ENCODE measurements at places on chromosomes 11 and 22.
A peak's percentile ranks its signal among the peaks of the same experiment; 100 is the strongest.

DNA sequence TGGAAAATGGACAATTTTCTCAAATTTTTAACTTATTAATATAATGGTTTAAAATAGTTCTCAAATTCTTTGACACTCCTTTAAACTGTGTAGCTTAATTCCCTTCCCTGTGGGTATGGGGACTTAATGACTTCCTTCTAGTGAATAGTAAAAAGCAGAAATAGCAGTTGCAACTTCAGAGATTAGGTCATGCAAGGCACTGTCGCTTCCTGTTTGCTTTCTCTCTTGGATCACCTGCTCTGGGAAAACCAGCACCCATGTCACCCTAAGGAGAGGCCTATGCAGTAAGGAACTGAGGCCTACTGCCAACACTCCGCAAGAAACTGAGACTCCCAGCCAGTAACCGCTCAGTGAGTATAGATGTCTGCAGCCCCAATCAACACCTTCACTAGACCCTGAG, 5.5 kb upstream of the PANX3 start:
- no peak for DNase-seq

DNA sequence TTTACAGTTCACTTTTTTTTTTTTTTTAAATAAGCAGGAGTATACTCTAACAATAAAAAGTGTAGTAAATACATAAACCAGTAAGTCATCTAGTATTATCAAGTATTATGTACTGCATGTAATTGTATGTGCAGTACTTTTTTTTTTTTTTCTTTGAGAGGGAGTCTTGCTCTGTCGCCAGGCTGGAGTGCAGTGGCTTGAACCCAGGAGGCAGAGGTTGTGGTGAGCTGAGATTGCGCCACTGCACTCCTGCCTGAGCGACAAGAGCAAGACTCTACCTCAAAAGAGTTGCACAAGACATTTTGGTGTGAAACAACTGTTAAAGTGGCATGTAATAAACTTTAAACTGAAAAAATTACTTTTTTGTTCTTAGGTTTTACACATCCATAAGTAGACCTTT, 16.7 kb downstream of the BCL2L13 start:
- no peak for DNase-seq

DNA sequence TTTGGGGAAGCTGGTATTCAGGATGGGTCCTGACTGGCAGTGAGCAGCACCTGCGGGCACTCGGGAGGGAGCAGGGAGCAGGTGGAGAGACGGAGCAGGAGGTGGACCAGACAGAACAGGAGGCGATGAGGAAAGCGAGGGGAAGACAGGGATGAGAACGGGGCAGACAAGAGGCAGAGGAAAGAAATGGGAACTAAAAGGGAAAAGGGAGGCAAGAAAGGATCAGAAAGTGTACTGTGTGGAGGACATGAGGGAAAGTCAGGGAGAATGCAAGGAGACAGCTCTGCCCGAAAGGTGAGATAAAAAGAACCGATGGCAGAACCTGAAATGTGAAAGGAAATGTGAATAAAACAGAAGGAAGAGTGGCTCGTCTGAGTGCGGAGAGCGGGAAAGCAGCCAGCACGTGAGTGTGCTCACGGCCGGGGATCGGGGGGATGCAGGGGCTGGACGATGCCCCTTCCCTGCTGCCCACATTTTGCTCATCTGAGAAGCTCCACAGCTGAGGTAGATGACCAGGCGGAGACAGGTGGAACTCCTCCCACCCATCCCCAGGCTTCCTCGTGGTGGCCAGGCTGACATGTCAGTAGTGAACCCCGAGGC, 494.4 kb upstream of the B3GAT1 start:
- no peak for DNase-seq

DNA sequence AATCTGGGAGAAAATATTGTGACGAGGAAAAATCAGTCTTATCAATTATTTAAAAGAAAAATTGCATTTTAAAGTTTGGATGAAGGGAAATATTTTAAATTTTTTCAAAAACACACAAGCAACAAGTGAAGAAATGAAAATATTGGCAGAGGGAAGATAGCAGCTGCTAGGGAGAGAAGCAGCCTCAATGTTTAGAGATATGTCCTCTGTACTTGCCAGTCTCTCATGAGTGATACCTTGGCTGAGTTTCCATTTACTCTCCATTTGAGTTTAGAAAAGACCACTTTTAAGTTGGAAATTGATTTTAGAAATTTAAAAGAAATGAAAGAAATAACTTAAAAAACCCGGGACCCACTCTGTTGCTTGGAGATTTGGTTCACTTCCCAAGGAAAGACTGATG, 88.6 kb upstream of the DBX1 start:
- DNase-seq, result no peak

GRCh38 chr11:112289588-112290492, 29.2 kb upstream of the PLET1 start:
- peak; percentile 72 for DNase-seq

GRCh38 chr11:20353829-20354434, 9.6 kb upstream of the HTATIP2 start:
- peak; percentile 52 for DNase-seq

GRCh38 chr11:74701351-74701750, 29.9 kb downstream of the CHRDL2 start:
- DNase-seq, result peak; percentile 52

- DNase-seq, result no peak
These were observed 16.5 kb downstream of the C22orf42 start for GRCh38 chr22:32142600-32142999.

DNA sequence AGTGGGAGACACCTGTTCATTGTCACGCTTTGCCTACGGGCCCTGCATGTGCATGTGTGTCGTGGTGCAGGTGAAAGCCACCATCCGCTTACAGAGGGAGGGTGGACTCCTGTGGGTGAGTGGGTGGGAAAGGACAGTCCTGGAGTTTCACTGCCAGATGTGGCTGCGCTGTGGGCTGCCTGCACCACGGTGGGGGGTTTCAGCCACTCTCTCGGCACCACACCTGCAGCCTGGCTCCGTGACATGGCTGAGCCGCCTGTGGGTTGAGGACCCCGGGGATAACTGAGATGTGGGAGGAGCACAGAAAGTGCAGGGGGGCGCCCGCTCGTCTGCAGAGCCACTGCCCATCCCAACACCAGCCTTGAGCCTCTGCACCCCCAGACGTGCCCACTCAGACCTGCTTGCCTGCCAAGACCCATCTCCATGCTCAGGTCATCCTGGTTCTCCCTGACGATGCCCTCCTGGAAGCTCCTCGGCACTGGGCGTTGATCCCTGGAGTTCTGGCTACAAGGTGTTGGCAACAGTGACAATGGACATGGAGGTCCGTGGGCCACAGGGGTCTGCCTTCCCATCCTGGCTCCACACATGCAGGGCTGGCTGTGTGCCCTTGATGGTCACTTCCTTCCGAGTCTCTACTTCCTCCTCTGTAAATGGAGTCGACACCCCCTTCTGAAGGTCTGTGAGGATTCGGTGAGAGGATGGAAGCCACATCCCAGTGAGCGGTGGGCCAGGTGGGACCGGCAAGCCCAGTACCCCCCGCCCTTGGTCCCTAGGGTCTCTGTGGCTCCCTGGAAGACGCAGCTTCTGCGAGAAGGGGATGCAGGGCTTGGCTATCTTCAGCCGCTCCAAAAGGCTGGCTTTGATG, 1007.0 kb downstream of the BRD1 start:
- no peak for DNase-seq

DNA sequence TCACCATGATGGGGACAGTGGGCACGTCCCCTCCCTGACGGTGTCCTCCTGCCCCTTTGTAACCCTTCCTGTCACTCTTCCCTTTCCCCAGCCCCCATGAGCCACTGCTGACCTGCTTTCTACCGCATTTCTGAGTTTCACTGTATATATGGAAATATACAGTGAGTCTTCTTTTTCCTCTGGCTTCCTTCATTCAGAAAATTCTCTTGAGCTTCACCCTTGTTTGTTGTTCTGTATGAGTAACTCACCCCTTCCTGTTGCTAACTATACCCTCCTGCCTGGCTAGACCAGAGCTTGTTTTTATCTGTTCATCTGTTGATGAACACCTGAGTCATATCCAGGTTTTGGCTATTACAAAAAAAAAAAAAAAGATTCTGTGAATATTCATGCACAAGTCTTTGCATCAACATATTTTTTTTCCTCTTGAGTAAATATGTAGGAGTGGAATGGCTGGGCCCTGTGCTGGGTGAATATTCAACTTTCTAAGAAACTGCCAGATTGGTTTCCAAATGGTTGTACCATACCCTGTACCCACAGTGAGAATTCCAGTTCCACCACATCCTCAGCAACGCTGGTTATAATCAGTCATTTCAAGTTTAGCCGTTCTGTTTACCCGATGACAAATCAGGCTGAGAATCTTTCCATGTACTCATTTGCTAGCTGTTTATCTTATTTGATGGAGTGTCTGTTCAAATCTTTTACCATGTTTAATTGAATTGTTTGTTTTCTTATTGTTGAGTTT, 62.0 kb downstream of the IGF2 start:
- no peak for DNase-seq

DNA sequence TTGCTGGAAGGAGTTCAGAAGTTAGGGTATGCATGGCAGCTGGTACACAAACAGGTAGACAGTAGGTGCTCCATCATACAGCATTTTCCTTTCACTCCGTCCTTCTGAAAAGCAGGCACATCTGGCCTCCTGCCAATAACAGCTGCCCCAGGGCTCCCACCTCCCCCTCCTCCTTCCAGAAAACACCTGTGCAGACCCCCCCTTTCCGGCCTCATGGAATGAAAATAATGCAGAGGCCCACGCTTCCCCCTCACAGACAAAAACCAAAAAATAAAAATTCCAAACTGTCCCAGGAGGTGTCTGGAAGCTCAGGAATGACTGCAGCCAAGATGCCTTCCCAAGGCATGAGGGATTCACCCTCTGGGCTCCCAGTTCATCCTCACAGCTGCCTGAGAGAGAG, 185.5 kb downstream of the MN1 start:
- no peak for DNase-seq

GRCh38 chr11:110130642-110131238, 37.5 kb downstream of the ZC3H12C start:
- DNase-seq, result no peak

DNA sequence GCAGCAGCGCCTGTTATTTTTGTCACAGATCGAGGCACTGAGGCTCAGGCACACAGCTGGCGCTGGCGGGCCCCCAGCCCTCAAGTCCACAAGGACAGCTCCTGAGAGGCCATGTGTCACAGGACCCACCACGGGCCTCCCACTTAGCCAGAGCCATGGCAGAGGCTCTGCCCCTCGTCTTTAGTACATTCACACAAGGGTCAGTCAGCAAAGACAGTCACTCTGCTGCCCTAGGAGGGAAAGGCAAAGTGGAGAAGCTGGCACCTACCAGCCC, 29.1 kb downstream of the GNAZ start:
- DNase-seq, result no peak

DNA sequence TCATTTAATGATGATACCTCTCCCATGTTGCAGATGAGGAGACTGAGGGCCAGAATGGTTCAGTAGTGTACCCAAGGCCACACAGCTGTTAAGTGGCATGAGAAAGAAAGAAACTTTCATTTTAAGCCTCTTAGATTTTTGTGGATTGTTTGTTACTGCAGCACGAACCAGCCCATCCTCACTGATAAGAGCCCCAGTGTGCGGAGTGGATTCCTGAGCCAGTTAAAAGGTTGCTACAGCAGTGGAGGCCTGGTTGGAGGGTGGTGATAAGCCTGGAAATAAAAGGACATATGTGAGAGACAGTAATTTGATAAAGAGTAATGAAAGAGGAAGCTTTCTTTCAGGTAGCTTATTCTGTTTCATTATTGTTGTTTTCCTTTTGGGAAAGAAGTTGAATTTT, 89.0 kb downstream of the ATXN10 start:
- DNase-seq, result no peak
